Astrocyte of the hippocampus (primary cell): ENCODE measurements at places on chromosomes 1 and 21.

GRCh38 chr21:36047139-36047538, 13.2 kb downstream of the SETD4 start:
- no peak for DNase-seq

DNA sequence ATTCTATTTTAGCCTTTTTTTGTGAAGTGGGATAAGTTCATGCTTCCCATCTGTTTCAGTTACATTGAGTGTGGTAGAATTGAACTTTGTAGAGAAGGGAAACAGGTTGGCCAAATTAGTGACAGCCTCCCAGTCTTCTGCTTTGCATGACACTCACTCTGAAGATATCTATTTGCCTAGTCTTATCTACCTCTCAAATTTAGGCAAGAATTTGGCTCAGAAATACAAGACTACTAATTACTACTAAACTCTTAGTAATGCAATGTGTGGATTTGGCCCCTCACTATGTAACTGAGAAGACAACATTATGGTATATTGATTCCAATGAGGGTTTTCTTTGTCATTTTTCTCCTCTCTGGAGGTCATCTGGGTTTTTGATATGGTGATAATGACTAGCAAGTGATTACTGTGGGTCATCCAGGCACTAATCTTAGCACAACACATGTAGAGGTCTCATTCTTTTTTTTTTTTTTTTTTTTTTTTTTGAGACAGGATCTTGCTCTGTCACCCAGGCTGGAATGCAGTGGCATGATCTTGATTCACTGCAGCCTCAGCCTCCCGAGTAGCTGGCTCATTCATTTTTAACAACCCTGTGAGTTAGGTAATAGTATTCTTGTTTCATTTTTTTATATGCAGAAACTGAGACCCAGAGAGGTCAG, 6.3 kb downstream of the FAM20B start:
- DNase-seq: no peak

- DNase-seq: no peak
Observed at GRCh38 chr1:245843101-245843500, 664.0 kb downstream of the SMYD3 start.

- DNase-seq: no peak
Observed at GRCh38 chr1:192067360-192067759, 90.9 kb upstream of the RGS18 start.

- peak; percentile 20 for DNase-seq
Observed at GRCh38 chr1:14869187-14869586, 270.7 kb downstream of the KAZN start.

GRCh38 chr1:86753700-86754099, 49.3 kb downstream of the SH3GLB1 start:
- no peak for DNase-seq

DNA sequence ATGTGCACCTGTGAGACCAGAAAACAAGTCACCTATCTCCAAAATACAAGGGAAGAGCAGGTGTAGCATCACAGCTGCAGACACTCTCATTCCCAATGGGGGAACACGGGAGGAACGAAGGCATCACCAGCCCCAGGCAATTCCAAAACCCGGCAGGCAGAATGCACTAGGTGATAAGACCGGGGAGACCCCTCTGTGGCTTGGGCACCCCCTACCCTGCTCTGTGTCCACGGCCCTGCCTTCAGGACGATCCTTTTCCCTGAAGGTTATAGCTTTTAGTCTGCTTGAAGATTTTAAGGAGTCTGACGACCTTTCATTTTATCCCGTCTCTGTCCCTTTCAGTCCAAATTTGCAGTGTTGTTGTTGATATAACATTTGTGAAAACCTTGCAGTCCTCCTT, 19.2 kb downstream of the TRPM2 start:
- no peak for DNase-seq

- no peak for DNase-seq
Observed at GRCh38 chr1:203930342-203930741, 68.9 kb downstream of the SNRPE start.

- no peak for DNase-seq
Observed at GRCh38 chr21:21001591-21002100, 3.4 kb downstream of the NCAM2 start.

DNA sequence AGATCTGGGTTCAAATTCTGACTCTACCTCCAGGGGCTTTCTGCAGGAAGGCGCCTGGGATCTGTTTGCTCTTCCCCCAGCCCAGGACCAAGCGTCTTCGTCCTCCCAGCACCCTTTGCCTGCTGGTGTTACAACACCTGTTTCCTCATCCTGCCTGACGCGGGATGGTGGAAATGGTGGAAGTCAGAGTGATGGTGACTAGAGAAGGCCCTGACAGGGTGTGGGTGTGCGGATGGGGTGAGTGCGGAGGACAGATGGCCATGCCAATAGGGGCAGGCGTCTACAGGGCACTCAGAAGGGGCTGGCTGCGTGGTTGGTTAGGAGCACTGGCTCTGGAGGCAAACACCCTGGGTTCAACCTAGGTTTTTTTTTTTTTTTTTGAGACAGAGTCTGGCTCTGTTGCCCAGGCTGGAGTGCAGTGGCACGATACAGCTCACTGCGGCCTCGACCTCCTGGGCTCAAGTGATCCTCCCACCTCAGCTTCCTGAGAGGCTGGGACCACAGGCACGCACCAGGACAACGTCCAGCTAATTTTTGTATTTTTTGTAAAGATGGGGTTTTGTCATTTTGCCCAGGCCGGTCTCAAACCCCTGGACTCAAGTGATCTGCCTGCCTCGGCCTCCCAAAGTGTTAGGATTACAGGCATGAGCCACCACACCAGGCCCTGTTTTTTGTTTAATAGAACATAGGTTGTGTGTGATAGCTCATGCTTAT, 1.5 kb downstream of the THEMIS2 start:
- no peak for DNase-seq
